ENCODE measurements at places on chromosomes 6 and 20.
A peak's percentile ranks its signal among the peaks of the same experiment; 100 is the strongest.

GRCh38 chr6:55968926-55969325 is 93.5 kb upstream of the BMP5 start:
- DNase-seq = no peak

DNA sequence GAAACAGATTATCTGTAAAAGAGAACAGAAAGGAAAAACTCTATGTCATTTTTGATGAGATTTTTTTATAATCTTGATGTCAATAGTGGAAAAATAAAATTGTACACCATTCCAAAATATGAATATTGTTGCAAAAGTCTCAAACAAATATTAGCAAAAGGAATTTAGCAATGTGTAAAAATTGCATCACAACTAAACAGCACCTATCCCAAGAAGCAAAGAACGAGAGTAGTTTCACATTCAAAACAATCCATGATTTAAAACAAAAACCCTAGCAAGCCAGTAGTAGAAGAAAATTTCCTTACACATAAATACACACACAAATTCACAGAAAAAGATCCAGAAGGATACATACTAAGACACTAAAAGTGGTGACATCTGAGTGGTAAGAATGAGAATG is 38.4 kb downstream of the LCA5 start:
- no peak for DNase-seq

- peak; percentile 18 for DNase-seq
These were observed 697.2 kb upstream of the CITED2 start for GRCh38 chr6:140071601-140072062.

GRCh38 chr6:129342243-129342642 is 367.7 kb downstream of the ARHGAP18 start:
- DNase-seq = no peak

- no peak for DNase-seq
These were observed 67.9 kb upstream of the SNX9 start for GRCh38 chr6:157755032-157755745.

- no peak for DNase-seq
These were observed 3.1 kb upstream of the MRGBP start for GRCh38 chr20:62792940-62793756.

DNA sequence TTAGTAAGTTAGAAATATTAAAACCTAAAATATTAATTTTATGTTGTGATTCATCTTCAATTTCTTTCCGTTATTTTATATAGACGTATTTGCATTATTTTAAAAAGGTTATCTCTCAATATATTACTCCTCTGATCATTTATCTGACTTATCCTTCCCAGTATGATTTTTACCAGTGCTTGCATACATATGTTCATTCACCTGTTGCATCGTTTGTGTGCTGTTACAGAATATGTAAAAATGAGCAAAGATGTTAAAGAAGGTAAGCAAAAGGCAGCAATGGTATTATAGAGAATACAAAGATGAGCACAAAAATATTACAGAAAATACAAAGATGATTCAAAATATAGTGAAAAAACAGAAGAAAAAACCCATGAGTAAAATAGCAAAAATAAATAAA is 48.9 kb downstream of the SYCP2 start:
- DNase-seq = no peak

DNA sequence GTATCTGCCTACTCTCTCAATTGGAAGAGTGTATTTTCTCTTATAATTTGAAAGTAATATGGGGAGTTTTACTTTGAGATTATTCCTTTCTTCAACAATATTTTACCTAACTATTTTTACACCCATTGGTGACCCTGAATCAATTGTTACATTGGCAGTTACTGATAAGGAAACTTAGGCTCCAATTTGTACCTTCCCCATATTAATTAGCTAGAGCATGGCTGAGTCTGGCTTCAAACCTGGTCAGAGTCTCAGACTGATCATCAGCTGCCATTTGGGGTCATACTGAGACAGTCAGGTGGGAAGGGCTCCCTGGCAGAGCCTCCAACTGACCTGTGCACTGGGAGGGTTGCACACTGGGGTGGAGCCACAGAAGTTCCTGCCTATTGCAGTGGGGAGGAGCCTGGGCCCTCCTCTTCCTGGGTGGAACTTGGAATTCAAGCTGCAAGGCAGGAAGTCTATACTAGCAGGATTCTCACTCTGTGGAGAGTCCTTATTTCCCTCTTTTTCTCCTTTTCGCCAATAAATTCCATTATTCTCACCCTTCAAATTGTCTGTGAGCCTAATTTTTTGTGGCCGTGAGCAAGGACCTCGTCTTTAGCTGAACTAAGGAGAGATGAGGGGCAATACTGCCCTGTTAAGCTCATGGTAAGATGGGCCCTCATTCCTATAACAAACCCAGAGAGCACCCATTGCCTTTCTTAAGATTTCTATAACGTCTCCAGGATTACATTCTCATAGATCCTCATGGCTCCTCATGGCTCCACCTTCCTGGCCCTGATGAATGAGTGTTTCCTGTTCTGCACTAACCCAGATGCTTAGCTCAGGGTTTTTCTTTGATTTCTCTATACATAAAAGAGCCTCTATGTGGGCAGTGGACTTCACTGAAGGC is 285.1 kb downstream of the ADGB start:
- DNase-seq = no peak

DNA sequence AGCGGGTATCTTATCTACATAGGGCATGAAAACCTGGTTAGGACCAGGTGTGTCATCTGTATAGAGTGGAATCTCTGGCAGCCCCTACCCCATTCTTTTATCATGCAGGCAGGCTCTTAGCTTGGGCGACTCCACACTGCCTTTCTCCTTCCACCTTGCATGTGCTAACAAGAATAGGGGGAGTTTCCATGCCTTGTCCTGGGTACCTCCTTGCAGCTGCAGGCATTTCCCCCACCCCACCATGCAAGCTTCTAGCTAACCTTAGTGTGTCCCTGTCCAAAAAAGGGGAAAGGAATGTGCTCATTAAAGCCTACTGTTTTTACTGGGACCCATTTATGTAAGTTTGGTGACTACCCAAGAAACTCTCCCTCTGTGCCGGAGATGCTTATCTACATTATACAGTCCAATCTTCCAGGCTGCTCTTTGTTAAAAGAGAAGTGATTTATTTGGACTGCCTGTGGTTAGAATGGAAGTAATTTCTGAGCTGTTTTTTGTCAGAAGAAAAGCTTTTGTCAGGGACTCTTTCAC is 10.5 kb upstream of the CEP43 start:
- DNase-seq = no peak

DNA sequence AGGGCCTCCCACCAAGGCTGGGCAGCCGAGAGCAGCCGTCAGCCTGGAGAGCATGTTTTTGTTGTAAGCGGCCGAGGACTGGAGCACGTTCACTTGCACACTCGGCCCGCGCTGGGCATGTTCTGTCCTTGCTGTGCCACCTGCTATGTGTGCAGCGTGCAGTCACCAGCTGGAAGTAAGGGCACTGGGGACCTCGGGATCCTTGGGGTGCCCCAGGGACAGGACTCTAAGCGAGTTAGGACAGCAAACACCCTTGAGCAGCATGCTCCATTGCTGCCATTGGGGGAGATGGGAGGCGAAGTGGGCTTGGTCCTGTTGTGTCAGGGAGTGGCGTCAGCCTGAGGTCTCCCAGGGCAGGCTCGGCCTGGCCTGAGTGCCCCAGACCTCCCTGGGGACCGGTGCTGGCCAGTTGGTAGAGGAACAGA is 18.6 kb downstream of the DYNLT1 start:
- DNase-seq = no peak

- DNase-seq = no peak
These were observed 129.9 kb downstream of the SMAP1 start for GRCh38 chr6:70797625-70798024.

- DNase-seq = no peak
These were observed 280.8 kb downstream of the FOXA2 start for GRCh38 chr20:22303523-22303922.

GRCh38 chr6:149033454-149033853 is 284.1 kb upstream of the TAB2 start:
- no peak for DNase-seq

GRCh38 chr6:133034509-133035206 is 206.5 kb upstream of the EYA4 start:
- DNase-seq = no peak

DNA sequence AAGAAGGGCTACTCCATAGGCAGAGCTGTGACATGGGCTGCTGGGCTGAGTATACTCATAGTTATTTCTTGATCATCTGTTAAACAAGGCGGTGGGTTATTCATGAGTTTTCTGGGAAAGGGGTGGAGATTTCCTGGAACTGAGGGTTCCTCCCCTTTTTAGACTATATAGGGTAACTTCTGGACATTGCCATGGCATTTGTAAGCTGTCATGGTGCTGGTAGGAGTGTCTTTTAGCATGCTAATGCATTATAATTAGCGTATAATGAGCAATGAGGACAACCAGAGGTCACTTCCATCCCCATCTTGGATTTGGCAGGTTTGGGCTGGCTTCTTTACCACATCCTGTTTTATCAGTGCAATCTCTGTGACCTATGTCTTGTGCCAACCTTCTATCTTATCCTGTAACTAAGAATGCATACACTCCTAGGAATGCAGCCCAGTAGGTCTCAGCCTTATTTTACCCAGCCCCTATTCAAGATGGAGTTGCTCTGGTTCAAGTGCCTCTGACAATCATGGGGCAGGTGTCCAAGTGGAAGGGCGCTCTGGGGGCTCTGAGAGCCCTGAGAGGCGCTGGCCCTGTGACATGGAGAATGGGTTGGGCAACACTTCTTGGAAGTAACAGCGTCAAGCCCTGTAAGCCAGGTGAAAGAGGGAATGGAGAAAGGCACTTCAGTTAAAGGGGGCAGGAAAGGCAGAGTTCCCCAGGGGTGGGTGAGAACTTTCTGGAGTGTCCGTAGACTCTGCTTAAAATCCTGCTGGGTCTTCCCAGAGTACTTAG is 354.2 kb upstream of the SULF2 start:
- DNase-seq = no peak

Data from kidney capillary endothelial cell (primary cell).